Bone marrow (tissue), 2 donors: ENCODE measurements at places on chromosomes 4 and X.

- no peak for DNase-seq
These were observed 43.6 kb downstream of the RTL9 start for GRCh38 chrX:110402091-110402849.

DNA sequence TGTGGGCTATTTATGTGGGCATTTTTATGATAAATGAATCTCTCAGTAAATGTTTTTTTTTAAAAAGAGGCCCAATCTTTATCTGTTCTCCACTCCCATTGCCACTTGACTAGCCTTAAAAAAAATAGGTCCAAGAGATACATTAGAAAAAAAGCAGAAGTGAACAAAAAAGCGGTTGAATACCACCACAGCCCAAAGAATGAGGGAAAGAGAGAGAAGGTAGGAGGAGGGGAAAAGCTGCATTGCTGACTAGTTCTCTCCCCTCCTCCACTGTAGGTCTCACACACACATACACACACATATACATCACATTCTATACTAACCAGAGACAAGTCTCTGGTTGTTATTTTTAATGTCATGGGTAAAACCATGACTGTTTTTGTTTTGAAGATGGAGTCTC is 95.8 kb upstream of the IL13RA1 start:
- no peak for DNase-seq

DNA sequence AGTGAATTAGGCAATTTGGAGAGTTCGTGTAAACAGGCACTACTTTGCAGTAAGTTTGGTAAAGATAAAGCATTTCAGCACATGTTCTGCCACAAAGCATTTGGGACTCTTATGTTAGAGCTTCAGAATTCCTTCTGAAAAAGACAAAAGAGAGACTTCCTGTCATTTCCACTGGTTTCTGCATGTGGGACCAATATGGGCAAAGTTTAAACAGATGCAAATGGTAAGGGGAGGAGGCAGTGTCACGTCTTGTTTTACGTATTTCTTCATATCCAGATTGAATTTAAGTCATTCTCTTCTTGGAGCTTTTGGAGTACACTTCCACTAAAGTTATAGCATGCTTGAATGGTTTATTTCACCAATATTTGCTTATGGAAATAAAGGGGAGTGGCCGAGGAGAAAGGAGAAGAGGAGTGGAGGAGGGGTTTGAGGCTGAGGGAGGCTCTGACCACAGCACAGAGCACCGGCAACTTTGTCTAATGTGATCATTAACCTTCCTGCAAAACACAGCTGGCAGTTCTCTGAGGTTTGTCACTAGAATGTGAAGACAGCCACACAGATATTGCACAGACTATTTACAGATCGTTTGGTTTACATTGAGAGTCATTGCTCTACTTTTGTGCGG is at the start of gene APELA:
Gene APELA, plus strand, starts transcription at position 479 of the 625 bp plus-strand sequence. CDS start 154 bp downstream, outside the sequence.
- no peak for DNase-seq

DNA sequence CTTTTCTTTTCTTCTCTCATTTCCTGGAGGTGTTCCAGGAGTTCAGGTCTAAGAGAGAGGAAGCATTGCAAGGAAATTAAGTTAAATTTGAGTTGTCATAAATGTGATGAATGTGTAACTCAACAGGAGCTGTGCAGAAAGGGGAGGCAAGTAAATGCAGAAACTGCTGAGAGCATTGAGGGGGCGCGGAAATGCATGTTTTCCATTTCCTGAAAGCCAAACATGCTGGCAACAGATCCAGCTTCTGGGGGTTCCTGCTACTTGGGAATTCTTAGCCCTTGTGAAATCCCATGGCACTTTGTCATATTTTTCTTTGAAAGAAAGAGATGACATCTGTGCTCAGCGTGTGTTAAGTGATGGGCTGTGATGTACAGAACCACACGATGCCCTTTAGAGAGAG is 33.8 kb upstream of the NAP1L5 start:
- no peak for DNase-seq

DNA sequence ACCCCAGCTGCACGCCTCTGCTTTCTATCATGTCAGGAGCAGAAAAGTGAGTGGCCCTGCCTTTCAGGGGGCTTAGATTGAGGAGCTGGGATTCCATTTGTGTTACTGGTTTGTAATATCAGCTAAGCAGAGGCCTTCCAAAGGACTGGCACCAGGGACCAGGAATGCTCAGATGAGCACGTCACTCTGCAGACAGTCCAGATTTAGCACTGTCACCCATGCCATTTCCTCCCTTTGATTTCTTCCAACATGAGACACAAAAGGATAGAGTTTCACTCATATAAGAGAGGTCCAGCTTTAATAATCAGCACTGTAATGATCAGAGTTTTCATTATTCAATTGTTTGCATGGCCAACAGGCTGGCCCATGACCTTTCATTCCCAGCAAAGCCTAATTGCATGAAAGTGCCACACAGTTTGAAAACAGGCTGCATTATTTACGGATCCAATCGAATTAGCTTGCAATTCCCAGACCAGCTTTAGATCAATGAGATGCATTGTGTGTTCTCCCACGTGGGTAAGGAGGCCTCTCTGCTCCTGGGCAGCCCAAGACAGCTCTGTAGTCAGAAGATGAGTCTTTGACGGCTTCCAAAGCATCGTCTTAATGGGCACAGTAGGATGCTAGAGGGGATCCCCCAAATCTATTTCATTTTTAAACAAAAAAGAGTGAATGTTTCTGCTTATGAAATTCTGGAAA is 9.8 kb upstream of the SLC2A9 start:
- DNase-seq, result no peak

DNA sequence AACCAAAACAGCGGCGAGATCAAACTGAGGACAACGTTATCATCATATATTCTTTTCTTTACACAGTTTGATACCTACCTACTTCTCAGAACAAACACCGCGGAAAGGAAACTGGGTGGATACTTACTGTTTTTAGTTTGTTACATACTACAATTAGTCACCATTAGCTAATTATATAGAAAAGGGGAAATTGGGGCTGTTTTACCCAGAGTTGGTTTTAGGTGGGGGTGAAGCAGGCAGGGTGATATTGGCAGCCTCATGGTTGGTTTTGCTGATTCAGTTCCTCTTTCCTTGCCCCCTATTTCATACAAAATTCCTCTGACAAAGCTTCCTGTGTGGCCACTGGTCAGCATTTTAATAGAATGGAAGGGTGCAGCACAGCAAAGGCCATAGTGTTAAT is 77.8 kb downstream of the SORBS2 start:
- DNase-seq, result no peak

- no peak for DNase-seq
These were observed 30.4 kb downstream of the SCML1 start for GRCh38 chrX:17767734-17768133.

- no peak for DNase-seq
These were observed 221.0 kb upstream of the GALNT7 start for GRCh38 chr4:172947594-172947993.
